ENCODE measurements at places on chromosomes 1 and 21.

DNA sequence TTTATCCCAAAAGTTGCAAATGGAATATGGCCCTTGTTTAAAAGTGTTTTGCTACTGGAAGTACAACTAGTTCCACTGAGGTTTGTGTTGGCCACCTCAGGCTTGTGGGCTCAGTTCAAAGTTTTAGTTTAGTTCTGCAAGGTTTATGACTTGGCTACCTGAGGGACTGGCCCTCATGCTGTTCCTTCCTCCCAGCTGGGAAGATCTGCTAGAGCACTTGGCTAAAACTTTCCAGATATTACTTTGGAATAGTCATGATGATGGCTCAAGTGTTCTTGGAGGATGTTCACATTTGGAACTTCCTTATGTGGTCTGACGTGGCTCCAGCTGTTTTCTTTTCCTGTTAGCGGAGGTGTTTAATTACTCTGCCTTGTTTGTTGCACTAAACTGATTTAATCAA, 110.2 kb upstream of the IVNS1ABP start:
- DNase-seq, result no peak

- DNase-seq, result no peak
These were observed 6.3 kb downstream of the CDKN2C start for GRCh38 chr1:50976111-50976889.

- no peak for DNase-seq
These were observed 76.0 kb downstream of the NRIP1 start for GRCh38 chr21:14988760-14989159.

DNA sequence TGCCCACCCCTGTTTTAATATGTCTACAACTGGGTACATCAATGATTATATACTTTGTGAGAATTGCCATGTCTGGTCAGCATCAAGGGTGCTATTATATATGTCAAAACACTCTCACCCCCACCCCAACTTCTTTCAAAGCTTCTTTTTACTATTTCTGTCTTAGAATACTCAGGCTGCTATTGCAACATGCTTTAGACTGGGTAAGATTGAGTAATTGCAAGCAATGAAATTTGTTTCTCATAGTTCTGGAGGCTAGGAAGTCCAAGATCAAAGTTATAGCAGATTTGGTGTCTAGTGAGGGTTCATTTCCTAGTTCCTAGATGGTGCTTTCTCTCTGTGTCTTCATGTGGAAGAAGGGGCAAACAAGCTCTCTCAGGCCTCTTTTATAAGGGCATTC, 100.5 kb upstream of the KCNK1 start:
- DNase-seq, result no peak

- DNase-seq, result no peak
These were observed 47.0 kb upstream of the BCAR3 start for GRCh38 chr1:93728480-93729131.

GRCh38 chr1:60571811-60572210, 498.2 kb upstream of the C1orf87 start:
- DNase-seq, result no peak

GRCh38 chr1:22953057-22953739, 19.5 kb downstream of the LACTBL1 start:
- DNase-seq, result no peak

GRCh38 chr1:11736746-11737639, 1.1 kb downstream of the AGTRAP start:
- DNase-seq, result no peak

- peak; percentile 29 for DNase-seq
These were observed 70.2 kb downstream of the UCK2 start for GRCh38 chr1:165897326-165898303.

- no peak for DNase-seq
These were observed 10.8 kb downstream of the RAB7B start for GRCh38 chr1:205992218-205992882.

DNA sequence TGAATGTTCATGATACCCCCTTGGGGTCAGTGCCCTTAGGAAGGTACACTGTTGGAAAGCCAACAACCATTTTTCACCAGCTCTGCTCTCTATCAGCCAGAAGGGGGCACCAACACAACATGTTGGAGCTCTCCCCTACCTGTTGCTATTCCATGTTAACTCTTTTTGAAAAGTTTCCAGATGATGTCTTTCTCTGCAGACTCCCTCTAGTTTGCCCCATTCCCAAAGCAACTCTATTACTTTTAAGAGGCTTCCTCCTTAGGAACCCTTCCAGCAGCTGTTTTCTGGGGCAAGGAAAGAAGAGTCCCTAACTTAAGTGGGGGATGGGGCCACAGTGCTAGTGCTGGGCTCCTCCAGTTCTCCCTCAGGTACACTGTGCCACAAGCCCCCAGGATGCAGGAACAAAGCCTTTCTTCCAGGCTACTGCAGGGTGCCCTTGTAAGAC, 22.9 kb upstream of the NDC1 start:
- DNase-seq, result peak; percentile 59

DNA sequence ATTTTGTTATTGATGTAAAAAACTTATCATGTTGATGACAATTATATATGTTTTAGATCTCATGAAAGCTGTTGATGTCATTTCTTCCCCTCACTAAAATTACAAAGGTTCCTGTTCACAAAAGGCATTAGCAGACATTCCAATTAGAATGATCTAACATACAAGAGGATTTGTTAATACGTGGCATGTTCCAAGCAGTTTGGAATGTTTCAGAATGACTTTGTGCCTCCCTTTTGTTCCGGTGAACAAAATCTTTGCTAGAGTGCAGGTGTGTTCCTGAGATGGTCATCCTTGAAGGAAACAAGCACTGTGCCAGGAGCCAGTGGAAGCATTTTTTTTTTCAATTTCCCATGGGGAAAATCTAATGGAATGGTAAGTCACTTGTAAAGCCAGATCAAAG, 108.0 kb upstream of the KCTD3 start:
- DNase-seq, result no peak

- no peak for DNase-seq
These were observed 34.2 kb upstream of the HSD3B1 start for GRCh38 chr1:119472819-119473175.

GRCh38 chr1:29786791-29787732, 550.7 kb downstream of the PTPRU start:
- no peak for DNase-seq

DNA sequence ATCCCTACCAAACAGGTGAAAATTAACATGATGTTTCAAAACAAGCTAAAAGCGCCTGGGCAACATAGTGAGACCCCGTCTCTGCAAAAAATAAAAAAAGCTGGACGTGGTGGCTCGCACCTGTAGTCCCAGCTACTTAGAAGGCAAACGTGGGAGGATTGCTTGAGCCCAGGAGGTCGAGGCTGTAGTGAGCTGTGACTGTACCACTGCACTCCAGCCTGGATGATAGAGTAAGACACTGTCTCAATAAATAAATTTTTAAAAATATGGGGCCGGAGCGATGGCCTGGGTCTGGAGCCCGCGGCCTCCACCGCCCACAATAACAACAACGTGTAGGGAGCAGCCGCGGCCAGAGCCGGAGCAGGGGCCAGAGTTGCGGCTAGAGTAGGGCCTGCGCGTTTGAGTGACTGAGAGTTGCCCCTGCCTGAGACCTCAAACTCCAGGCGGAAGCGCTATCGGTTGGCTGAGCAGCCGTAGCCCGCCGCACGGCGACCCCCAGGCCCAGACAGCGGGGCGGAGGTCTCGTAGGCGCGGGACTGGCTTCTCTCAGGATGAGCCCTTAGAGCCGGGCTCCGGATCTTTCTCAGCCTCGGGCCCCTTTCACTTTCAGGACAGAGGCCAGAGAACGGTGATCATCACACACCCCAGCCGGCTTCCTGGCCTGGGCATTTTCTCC, 41.4 kb downstream of the ZMYM1 start:
- DNase-seq, result peak; percentile 11

GRCh38 chr1:218369688-218370511, 24.8 kb downstream of the TGFB2 start:
- no peak for DNase-seq

DNA sequence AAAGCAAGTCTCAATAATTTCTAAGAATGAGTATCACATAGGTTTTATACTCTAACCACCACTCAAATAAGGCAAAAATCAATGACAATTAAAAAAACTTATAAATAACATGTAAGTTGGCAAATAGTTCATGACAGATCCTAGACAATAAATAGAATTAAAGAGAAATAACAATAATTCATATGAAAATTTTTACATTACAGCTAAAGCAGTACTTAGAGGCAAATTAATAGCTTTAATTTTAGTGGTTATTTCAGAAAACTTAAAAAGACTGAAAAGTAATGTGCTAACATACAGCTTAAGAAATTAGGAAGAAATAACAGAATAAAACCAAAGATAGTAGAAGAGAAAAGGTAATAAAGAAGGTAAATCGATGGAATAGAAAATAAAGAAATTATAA, 179.9 kb upstream of the SPAG17 start:
- no peak for DNase-seq

DNA sequence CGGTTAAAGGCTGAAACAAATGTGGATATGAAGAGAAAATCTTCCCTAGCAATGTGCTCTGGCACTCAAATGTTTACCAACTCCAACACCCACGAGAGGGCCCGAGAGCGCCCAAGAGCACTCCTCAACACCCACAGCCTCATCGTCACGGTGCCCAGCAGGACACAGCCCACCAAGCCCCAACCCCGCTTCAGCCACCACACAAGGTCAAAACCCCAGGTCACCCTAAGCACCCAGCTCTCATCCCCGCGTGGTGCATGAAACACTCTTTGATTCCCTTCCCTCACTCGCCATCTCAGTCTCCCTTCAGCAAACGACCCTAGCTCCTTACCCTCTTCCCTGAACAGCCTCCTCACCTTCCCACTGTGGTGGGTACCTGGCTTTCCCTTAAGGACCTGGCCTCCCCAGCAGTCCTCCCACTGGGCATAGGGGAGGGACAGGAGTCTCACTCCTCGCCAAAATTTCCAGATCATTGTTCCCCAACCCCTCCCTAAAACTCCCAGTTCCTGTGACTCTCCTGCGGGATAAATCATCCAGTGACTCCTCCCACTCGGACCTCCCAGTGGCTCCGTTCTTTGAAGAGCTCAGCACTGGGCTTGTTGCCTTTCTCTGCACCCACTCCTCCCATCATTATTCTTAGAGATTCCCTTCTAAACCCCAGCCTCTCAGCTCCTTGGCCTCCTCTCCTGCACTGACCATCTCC, 170.4 kb upstream of the SYT6 start:
- DNase-seq, result no peak

- no peak for DNase-seq
These were observed 119.3 kb upstream of the ZC3H12A start for GRCh38 chr1:37354876-37355650.

GRCh38 chr1:234545517-234546386, 64.2 kb downstream of the IRF2BP2 start:
- no peak for DNase-seq

- no peak for DNase-seq
These were observed 2.1 kb downstream of the PSRC1 start for GRCh38 chr1:109280862-109281261.

- DNase-seq, result no peak
These were observed 37.7 kb downstream of the NKAIN1 start for GRCh38 chr1:31201931-31202360.

GRCh38 chr1:96364576-96364975, 357.0 kb upstream of the PTBP2 start:
- DNase-seq, result no peak

DNA sequence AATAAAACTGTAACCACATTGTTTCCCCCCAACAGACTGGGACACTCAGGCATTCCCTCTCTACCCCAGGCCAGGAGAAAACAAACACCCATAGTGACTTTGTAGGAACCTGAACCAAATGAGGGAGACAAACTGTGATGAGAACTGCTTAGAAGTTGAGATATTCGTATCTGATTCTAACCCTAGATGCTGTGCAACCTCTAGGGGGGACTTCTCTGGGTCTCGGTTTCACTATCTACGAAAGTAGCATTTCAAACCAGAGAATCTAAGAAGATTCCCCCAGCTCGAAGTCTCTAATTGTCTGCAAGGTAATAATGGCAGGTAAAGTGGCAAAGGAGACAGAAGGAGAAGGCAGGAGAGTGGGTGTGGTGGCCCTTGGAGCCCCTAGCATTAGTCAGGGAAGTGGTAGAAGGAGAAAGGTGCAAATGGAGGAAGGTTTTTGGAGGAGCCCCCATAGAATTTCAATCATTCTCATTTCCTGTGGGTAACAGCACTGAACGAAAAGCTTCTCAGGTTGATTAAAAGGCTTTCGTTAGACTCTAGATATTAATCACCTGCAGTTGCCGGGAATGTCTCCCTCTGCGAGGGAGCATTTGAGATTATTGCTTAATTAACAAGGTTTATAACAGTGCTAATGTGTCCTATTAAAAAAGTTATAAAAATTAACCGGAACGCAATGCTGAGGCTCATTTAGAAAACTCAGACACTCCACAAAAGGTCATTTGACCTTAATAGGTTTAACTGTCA, 46.4 kb downstream of the BEND5 start:
- DNase-seq, result no peak

DNA sequence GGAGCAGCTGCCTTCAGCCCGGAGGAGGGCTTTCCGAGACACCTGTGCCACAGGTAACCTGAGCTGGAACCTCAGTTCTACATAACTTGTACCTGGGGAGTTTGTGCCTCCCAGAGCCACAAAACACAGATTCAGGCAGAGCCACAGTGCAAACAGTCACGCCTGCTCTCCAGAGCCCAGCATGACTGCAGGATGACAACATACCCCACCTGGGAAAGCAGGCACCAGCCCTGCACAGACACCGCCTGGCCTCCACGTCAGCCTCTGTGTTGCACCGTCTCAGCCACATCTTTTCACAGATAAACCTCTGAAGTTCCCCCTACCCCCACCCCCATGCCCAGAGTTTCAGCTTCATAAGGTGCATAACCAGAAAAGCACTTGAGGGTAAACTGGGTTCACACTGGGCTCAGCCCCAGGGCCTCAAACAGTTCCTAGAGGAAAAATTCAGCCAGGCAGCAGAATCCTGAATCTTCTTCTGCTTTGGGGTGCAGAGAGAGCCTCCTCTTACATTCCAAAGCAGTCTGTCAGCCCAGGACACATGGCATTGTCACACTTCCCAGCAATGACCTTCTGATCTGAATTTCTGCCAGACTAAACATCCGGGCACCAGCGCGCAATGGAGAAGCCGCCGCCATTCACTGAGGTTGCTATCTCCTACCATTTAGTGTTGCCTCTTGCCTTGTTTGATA, 229.5 kb downstream of the TOMM20 start:
- no peak for DNase-seq

GRCh38 chr1:222331340-222331739, 216.6 kb downstream of the HHIPL2 start:
- DNase-seq, result no peak

DNA sequence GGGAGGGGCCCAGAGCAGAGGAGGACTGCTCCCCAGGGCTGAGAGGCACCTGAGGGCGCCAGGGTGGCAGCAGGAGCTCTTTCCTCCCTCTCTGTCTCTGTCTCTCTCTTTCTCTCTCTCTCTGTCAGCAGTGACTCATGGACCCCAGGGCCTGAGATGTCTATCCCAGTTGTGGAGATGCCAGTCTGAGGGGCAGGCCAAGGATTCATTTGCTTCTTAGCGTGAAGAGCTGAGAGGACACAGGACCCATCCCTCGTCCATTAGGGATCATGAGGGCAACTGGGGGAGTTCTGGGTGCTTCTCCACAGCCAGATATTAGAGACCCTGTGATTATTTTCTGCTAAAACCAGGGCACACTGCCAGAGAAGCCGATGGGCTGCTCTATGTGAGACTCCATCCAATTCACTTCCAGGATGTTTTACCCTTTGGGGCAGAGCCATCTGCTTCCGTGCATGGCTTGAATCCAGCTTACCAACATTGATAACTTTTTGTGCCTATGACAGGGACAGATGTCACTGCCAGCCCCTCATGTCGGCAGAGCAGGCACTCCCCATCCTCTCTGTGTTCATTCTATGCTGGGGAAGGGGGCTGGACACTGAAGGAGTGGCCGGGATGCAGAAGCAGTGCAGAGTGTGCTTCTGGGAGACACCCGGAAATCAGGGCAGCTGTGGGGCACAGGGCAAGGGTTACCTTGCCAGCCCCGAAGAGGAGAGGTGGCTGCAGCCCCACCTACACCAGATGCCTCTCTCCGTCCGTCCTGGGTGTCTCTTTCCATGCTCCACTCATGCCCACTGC, 4.1 kb upstream of the PCBP3 start:
- DNase-seq, result no peak

Measured in CD8-positive, alpha-beta T cell (primary cell).